ENCODE measurements at places on chromosomes 16 and 17.
A peak's percentile ranks its signal among the peaks of the same experiment; 100 is the strongest.

GRCh38 chr16:23836078-23836403, 258 bp downstream of the PRKCB start:
- no peak for DNase-seq

DNA sequence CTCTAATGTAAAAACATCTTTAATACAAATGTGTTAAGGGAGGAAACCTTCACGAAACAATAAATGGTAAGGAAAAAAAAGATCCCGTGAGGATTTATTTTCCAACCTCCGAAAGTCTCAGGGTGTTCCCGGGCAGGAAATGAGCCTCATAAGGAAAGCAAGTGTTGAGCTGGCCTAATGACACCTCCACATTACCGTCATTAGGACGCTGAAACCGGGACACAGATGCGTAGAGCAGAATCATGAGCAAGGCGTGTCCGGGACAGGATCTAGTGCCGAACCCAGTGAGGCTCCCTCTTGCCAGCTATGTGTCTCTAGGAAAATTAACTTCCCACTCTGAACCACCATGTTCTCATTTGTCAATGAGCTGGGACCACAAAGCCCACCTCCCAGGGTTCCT, 22.7 kb upstream of the CYTH1 start:
- peak; percentile 43 for DNase-seq

DNA sequence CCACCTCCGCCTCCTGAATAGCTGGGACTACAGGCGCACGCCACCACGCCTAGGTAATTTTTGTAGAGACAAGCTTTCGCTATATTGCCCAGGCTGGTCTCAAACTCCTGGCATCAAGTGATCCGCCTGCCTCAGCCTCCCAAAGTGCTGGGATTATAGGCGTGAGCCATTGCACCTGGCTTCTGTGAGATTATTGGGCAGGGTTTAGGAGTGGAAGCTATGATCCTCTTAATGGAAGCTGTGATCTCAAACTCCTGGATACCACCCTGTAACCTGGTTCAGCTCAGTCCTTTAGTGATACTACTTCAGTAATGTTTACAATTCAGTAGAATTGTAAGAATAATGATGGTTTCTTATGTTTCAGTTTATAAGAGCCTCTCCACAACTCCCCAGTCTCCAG, 14.1 kb downstream of the NFE2L1 start:
- peak; percentile 59 for DNase-seq

DNA sequence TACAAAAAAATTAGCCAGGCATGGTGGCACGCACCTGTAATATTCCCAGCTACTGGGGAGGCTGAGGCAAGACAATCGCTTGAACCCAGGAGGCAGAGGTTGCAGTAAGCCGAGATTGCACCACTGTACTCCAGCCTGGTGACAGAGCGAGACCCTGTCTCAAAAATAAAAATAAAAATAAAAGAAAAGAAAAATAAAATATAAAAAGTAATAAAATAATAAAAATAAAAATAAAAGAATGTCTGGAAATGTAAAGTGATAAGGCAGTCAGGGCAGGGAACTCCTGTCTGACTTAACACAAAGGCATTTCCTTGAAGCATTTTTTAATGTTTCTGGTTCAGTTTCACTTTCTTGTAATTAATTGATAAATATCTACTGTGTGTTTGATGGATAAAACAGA, 34.7 kb upstream of the DNAJA2 start:
- DNase-seq, result no peak

- DNase-seq, result no peak
Measured at GRCh38 chr16:1639282-1639681, 27.1 kb downstream of the CRAMP1 start.

GRCh38 chr17:20063665-20064648, 54.8 kb downstream of the SPECC1 start:
- DNase-seq, result no peak

- no peak for DNase-seq
Measured at GRCh38 chr16:56607675-56608042, 725 bp upstream of the MT2A start.

DNA sequence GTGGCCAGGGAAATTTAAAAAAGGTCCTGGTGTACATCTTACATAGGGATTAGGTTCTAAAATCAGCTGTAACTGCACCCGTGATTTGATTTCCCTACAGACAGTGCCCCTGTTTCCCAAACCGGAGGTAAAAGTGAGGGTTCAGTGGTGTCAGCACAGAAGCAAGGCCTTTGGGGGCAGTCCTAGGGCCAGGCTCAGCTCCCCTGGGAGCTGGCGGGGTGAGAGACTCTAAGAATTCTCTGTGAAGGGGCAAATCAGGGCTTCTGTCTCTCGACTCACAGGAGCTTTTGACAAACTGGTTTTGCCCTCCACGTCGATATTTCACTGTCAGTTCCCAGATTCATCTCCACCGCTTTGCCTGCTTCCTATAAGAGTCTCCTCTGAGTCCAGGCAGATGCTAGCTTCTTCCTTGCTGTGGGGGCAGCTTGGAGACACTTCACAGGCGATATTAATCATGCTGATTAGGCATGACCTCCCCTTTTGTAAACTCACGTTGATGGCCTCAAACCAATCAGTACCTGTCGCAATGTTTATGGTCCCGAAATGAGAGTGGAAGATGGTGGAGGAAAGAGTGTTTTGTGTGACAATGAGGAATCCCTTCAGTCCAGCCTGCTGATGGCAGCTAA, 234.2 kb upstream of the TOX3 start:
- no peak for DNase-seq

Measured in D341Med (cell line).